ENCODE measurements at places on chromosomes 16 and 17. TPM values are rescaled to one million over a fixed set of nuclear protein-coding genes. Genes with fewer than 3 reads are reported as not detected.

The GFAP gene
- 0.46 TPM for total RNA-seq

The MSLN gene
- total RNA-seq, result 1.2 TPM

The SLC5A11 gene
- 0.09 TPM for total RNA-seq

The CHD9NB gene
- total RNA-seq, result 4.1 TPM

The GPR142 gene
- not detected for total RNA-seq

The PRAC1 gene
- total RNA-seq, result not detected

DNA sequence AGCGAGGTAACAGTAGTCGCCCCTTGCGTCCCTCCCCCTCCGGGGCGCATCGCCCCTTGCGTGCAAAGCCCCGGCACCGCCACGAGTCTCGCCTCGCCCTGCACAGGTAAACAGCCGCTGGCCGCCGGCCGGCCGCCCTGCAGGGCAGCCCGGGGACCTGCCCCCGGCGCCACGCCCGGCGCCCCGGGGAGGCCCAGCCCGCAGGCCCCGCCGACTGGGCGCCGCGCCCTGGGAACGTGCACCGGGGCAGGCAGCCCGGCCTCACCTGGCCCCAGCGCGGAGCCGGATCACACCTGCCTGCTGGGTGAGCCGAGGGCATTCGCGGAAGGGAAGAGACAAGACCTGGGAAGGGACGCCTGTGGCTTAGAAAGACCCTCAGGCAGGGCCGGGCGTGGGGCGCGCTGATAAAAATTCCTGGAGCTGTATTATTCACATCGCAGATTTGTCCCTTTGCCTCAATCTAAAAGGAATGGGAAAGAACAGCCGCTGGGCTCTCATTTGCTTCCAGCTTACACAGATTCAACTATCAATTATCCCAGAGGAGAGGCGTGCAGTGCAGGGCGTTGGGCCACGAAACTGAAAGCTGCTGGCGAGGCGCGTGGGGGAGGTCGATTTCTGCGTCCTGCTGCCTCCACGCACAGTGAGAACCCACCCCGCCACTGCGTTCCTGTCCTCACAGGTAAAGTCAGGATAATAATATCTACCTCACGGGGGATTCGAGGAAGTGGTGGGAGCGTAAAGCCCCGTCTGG, 451.9 kb downstream of the SLC39A11 start:
- no peak for DNase-seq
- H3K27ac ChIP-seq, result no peak overlapping the region
- H3K4me1 ChIP-seq, result no peaks in the 10 kb centered on the region
- no peaks in the 10 kb centered on the region for H3K36me3 ChIP-seq
- H3K27me3 ChIP-seq, result no peaks in the 10 kb centered on the region
- no peak overlapping the region for H3K4me3 ChIP-seq

DNA sequence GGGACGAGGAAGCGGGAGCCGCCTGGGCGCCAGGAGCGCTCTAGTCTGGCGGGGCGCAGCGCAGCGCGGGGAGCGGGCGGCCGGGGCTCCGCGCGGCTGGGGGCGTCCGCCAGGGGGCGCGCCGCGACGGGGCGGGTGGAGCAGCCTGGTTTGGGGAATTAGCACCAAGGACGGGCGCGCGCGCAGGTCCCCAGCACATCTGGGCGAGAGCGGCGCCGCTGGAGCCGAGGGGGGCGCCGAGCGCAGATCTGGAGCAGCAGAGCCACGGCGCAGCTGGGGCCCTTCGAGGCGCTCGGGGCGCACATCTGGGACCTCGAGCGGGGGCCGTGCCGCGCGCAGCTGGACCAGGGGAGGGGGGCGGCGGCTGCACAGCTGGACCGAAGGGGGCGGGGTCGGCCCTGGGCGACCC, at the start of gene NXPH3:
NXPH3 (plus strand) TSS at position 193 of the 409 bp plus-strand sequence. CDS start 349 bp downstream, outside the sequence.
- no peak within 1 kb of the TSS for H3K27ac ChIP-seq
- H3K4me1 ChIP-seq, result peaks cover 14% of the 10 kb centered on the region
- peak; percentile 91 for DNase-seq
- no peaks in the 10 kb centered on the region for H3K36me3 ChIP-seq
- H3K27me3 ChIP-seq, result peaks cover 29% of the 10 kb centered on the region

DNA sequence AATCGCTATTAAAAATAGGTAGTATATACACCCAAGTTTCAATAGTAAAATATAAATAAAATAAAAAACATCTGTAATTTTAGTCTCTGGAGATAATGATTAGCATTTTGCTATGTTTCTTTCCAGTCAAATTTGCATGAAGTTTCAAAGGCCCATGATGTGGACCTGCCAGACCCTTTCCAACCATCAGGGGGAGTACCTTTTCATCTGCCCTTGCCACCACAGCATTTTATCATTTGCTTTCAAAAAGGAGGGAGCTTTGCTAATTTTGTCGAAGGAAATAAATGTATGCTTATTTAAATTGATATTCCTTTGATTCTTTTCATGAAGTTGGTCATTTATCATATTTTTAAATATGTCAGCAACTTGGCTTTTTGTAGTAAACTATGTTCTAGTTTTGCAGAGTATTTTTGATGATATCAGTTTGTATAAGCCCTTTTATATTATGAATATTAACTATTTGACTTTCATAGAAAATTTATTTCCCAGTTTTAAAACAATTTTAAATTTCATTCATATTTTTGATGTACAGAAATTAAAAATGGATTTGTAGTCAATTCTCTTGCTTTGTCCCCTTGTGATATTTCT, 115.2 kb upstream of the NETO2 start:
- H3K36me3 ChIP-seq, result no peaks in the 10 kb centered on the region
- H3K27ac ChIP-seq, result no peak overlapping the region
- peak; percentile 37 for DNase-seq
- H3K27me3 ChIP-seq, result no peaks in the 10 kb centered on the region
- H3K4me1 ChIP-seq, result no peaks in the 10 kb centered on the region
- no peak overlapping the region for H3K4me3 ChIP-seq

DNA sequence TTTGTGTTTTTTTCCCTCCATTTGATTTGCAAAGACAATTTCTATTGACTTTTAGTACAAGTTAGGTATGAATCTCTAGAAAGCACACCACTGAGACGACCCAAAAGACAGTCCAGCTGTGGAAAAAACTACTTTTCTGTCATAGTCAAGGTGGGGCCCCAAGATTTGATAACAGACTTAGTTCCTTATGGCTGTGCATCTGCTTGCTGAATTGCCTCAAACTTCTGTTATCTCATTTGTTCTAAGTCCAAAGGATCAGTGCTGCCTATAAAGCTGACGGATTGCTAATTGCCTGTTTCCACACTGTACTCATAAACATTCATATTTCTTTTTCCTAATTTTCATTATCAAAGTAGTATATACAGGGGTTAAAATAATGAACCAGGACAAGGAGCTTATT, 180.8 kb downstream of the SPECC1 start:
- peak; percentile 7 for DNase-seq
- no peak overlapping the region for H3K4me3 ChIP-seq
- H3K36me3 ChIP-seq, result no peaks in the 10 kb centered on the region
- no peaks in the 10 kb centered on the region for H3K27me3 ChIP-seq
- H3K27ac ChIP-seq, result peak overlapping the region; percentile 66
- peaks cover 27% of the 10 kb centered on the region for H3K4me1 ChIP-seq

GRCh38 chr16:56910654-56911539, 21.0 kb upstream of the HERPUD1 start:
- no peaks in the 10 kb centered on the region for H3K36me3 ChIP-seq
- H3K4me1 ChIP-seq, result no peaks in the 10 kb centered on the region
- no peak overlapping the region for H3K27ac ChIP-seq
- DNase-seq, result no peak
- no peak overlapping the region for H3K4me3 ChIP-seq

GRCh38 chr17:40912486-40913210, 24.8 kb downstream of the KRT23 start:
- no peak overlapping the region for H3K4me3 ChIP-seq
- no peak for DNase-seq
- no peaks in the 10 kb centered on the region for H3K27me3 ChIP-seq
- peaks cover 22% of the 10 kb centered on the region for H3K4me1 ChIP-seq
- H3K36me3 ChIP-seq, result no peaks in the 10 kb centered on the region

DNA sequence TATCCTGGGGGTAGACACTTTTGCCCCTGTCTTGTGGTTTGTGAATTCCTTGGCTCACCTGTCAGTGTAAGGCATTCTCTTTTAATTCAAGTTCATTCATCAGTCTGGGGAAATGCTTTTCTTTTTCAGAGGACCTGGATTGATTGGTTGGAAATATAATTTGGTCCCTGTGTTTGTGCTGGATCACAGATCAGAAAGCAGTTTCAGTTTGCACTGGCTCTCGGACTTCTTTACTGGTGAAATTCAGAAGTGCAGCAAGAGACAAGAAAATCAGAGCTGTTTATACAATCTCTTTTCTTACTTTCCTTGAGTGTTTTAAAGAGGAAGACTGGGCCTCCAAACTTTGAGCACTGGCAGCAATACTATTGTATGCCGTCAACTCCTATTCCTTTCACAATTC, 161.8 kb upstream of the KCNJ16 start:
- no peak overlapping the region for H3K27ac ChIP-seq
- no peaks in the 10 kb centered on the region for H3K27me3 ChIP-seq
- H3K4me3 ChIP-seq, result no peak overlapping the region
- H3K36me3 ChIP-seq, result no peaks in the 10 kb centered on the region
- no peak for DNase-seq

- H3K36me3 ChIP-seq, result no peaks in the 10 kb centered on the region
- no peak overlapping the region for H3K27ac ChIP-seq
- no peak for DNase-seq
These were observed 9.6 kb downstream of the CDC42EP4 start for GRCh38 chr17:73302189-73302588.
